ENCODE measurements at places on chromosomes 7 and 10.

DNA sequence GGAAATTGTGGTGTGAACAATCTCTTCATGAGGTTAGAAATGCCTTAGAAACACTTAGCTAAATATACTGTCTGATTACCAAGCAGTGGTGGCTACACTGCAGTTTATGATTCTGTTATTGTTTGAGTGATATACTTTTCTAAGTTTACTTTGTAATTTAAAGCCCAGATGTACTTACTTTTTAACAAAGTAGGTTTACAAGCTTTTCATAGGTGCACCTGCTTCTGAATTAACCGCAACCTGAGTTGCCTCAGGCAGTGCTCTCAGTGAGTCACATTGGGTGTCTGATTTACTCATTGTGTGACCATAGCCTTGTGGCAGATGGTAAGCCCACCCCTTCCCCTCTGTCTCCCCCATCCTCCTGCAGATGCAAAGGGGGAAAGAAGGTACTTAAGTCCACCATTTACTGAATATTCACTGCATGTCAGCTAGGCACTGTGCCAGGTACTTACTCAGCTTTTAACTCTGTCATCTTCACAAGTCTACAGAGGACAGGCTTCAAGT, 9.0 kb downstream of the MTURN start:
- no peak for DNase-seq

GRCh38 chr7:112572669-112573301, 92.0 kb downstream of the LSMEM1 start:
- no peak for DNase-seq

DNA sequence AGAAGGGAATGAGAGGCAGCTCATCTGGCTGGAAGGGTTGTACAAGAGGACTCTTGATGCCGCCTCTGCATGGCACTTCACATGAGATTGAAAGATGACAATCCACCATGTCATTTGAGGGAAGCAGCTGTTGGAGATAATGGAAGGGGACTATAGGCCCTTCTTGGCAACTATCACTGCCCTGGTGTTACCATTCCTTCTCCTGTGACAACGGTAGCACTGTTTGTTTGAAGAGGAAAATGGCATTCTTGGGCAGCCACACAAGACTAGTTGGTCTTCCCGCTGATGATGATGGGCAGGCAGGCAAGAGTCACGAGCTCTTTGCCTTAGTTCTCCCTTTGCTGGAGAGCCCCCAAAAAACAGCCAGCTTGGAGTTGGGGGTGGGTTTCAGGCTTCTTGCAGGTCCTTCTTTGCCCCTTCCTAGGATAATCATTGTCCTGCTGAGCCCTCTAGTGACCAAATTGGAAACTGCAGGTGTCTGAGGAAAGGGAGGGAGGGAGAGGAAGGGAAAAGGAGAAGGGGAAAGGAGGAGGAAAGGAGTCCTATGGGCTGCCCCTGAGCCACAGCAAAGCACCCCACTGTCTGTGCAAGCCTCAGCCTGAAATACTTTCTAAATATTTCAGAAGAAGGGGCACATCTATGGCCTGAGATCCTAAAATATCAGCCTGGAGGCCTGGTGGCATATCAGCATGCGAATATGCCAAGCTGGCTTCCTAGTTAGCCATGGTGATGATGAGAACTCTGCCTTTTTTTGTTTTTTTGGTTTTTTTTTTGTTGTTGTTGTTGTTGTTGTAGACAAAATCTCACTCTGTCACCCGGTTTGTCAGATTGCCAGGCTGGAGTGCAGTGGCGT, 165.6 kb upstream of the KMT2E start:
- DNase-seq: peak; percentile 60

- DNase-seq: no peak
Observed at GRCh38 chr7:52507546-52508255, 527.7 kb upstream of the POM121L12 start.

- DNase-seq: no peak
Observed at GRCh38 chr10:133608855-133609254, 17.7 kb downstream of the FRG2B start.

DNA sequence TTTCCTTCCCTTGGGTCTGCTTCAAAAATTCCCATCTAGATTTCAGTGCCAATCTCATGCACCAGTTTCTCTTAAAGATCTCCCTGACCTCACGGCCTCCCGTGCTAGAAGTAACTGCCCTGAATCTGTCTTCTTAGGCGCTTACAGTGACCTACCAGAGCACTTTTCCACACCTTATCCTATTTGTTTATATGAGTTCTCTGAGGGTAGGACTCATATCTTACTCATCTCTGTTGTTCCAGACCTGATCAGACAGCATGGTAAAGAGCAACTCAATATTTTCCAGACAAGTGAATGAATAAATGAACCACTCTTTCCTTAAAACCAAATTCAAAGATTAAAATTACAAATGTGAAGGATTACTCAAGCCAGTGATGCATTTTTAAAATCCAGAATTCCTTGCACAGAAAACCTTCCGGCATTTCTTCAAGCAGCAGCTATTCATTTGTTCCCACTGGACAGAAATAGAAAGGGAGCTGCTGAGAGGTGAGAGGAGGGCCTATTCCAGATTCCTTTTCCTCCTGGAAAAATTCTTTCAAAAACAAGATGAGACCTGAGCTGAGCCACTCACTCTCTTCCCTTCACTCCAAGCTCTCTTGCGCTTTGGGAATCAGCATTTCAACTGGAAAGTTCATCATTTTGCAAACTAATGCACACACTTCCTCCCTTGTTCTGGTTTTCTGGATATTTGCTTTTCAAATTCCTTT, 94.6 kb downstream of the ELMO1 start:
- DNase-seq: no peak

- no peak for DNase-seq
Observed at GRCh38 chr10:112507046-112507445, 60.0 kb downstream of the VTI1A start.

DNA sequence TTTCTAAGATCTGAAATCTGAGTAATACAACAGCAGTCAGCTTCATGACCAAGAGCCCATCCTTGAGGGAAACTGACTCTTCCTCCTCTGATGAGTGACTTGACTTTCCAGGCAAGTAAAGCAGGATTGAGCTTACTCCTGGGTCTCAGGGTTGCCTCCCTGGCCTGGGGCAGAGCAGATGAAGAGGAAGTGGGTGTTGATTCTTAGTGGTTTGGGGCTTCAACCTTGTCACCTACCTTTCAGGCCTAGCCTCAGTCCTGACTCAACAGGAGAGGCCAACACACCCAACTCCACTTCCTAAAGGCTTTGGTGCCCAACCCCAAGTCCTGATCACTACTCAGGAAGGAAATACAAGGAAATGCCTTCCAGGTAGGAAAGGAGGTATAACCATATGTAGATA, 54.1 kb downstream of the KCNMA1 start:
- no peak for DNase-seq

DNA sequence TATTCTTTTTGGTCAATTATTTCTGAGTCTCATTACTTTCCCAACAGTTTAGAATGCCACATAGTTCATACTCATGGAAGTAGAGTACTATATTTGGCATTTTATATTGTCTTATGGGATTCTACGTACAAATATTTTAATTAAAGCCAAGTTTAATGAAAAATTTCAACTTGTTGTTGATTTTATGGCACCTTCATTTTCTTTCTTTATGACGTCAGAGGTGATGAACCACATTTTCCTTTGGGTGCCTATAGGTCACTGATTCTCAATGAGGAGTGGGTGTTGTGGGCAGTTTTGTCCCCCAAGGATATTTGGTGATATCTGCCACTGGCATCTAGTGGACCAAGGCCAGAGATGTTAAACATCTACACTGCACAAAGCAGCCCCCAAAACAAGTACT, 1071.3 kb downstream of the NXPH1 start:
- no peak for DNase-seq

DNA sequence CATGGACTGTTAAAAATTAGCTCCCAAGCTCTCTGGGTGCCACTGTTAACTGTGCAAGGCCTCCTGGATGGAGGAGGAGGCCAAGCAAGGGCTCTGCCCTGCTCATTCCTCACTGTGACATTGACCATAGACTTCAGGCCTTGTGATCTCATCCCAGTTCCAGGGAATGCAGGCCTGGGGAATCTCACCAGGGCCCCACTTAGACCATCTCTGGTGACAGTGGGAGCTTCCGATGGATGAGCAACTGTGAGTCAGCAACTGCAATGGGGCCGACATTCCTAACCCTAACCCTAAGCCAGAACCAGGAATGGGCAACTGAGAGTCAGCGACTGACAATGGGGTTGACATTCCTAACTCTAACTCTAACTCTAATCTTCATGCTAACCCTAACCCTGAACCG, 50.4 kb upstream of the MSMB start:
- DNase-seq: no peak

- no peak for DNase-seq
Observed at GRCh38 chr7:116686812-116687419, 14.9 kb downstream of the MET start.

GRCh38 chr7:138935465-138936011, 45.7 kb downstream of the KIAA1549 start:
- no peak for DNase-seq

DNA sequence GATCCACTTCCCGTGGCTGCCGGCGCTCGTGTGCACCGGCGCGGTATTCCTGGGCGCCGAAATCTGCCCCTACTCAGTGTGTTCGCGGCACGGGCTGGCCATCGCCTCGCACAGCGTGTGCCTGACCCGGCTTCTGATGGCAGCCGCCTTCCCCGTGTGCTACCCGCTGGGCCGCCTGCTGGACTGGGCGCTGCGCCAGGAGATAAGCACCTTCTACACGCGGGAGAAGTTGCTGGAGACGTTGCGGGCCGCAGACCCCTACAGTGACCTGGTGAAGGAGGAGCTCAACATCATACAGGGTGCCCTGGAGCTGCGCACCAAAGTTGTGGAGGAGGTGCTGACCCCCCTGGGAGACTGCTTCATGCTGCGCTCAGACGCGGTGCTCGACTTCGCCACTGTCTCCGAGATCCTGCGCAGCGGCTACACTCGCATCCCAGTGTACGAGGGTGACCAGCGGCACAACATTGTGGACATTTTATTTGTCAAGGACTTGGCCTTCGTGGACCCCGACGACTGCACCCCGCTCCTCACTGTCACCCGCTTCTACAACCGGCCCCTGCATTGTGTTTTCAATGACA, 1.3 kb downstream of the CNNM1 start:
- no peak for DNase-seq

GRCh38 chr7:77475181-77475580, 59.0 kb upstream of the GSAP start:
- DNase-seq: no peak

DNA sequence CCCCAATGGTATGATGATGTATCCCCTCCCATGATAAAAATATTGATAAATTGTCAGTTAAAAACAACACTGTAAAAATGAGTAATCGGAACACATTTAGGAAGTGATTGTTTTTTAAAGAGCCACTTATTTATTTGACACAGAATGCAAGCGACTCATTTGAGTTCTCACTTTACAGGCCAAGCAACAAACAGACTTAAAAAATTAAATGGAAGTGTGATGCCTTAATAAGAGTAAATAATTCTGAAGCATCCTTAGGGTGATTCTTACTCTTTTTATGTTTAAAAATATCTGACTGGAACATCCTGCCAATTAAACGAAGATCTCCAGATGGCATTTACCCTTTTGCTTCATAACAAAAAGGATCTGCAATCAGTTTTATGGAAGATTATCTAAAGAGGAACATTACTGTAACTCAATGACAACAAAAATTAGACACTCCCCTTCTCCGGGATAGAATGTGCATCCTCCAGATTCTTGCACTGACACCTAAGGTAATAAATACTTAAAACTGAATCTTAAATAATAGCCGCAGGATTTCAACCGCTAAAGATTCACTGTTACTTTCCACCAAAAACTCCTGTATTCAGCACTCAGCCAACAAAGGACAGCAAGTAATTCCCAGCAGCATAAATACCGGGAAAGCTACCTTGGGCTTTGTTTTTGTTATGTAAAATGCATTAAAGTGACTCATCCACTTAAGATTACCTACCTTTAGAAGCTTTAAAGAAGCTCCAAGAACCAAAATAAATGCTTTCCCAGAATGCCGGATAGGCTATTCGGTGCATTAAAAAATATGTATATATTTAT, 1.7 kb downstream of the CACNA2D1 start:
- DNase-seq: no peak

DNA sequence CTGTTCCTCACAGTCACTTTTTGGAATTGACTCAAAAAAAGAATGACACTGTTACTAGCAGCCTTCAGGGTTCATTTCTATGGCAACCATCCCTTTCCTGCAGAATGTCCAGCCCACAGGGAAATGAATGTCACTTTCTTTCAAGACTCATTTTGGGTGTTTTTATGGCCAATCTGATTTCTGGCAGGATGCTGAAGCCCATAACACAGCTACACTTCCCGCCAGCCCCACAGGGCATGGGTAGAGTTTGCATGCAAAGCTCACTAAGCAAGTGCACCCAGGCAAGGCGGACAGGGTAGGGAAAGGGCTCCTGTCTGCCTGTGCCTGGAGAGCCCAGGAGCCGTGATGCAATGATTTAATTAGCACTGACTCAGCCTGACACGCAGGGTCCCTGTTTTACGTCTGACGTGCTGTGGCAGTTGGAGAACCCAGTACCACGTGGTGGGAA, 26.1 kb upstream of the GPAM start:
- no peak for DNase-seq

GRCh38 chr7:82141427-82141826, 302.1 kb downstream of the CACNA2D1 start:
- no peak for DNase-seq

DNA sequence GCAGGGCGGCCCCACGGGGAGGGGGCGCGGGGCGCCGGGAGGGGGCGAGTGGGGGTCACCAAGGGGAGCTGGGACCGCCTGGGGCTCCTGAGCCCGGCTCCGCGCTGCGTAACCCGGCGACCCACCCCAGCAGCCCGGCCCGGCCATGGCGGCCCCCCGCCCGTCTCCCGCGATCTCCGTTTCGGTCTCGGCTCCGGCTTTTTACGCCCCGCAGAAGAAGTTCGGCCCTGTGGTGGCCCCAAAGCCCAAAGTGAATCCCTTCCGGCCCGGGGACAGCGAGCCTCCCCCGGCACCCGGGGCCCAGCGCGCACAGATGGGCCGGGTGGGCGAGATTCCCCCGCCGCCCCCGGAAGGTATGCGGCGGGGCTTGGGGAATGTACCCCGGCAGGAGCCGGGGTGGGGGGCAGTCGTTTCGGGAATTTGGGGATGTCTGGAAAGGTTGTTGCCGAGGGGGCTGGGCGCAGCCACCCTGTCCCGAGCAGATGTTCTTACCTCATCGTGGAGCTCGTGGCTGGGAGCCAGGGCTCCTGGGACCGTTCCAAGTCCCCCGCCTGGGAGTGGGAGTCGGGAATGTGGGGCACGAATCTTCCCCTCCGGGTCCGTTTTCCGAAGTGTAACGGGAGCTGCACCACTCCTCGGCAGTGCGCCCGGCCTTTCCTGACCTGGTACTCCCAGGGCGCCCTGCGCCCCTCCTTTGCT, 431 bp downstream of the ZYX start:
- no peak for DNase-seq
